ENCODE measurements at places on chromosomes 12 and 14.

GRCh38 chr12:6951551-6952120, 480 bp downstream of the PTPN6 start:
- no peak for DNase-seq

DNA sequence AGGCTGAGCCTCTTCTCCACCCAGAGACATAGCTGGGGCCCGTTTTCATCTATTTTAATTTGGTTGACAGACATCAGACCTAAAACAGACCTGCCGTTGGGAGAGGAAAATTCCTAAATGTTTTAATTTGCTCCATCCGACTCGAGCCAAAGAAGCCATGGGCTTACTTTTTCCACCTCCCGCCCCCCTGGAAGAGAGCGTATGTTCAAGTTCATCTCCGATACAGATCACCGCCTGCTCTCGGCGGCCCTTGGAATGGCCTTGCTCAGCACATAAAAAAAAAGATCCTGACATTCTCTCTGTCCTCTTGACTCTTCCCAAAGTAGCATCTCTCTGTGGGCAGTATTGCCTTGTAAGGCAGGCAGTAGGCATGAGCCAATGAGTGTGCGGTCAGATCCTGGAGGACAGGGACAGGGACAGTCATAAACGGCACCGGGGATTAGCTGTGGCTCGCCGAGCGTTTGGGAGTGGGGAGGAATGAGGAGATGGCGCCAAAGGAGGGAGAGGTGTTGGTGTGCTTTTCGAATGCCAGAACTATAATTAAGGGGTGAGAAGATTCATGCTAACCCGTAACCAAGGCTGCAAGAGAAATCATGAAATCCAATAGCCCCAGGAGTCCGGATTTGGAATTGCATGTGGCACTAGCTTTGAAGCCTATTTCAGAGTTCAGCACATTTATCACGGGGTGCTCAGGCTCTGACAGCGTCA, 47.9 kb upstream of the MEG3 start:
- peak; percentile 19 for DNase-seq

DNA sequence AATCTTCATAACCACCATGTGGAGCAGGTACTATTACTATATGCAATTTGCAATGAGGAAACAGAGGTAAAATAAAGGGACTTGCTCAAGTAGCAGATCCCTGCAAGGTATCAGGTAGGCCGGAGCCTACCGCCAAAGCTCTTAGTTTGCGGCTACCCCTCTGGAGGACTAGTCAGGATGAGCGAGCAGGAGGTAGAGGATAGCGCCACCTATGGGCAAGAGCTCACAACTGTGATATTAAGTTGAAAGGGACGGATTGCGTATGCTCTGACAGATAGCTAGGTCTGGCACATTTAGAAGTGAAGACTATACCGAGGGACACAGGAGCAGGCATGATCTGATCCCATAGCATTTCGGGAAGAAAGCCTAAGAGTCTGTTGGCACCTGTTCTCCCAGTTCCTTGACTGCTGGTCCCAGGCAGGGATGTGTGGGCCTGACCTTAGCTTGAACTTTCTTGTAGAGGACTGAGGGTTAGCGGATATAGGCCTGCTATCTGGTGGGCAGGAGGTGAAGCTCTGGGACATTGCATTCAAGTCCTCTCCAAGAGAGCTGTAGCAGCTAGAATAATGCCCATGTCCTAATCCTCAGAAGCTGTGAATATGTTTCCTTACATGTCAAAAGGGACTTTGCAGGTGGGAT, 48.0 kb downstream of the SLC17A8 start:
- DNase-seq = no peak

- no peak for DNase-seq
These were observed 16.1 kb upstream of the IFNG start for GRCh38 chr12:68175557-68176061.

GRCh38 chr12:94080341-94081009, 67.9 kb upstream of the PLXNC1 start:
- DNase-seq = no peak

- no peak for DNase-seq
These were observed 41.3 kb downstream of the SSH1 start for GRCh38 chr12:108815875-108816594.

Measured in dorsolateral prefrontal cortex (tissue), 122 donors.